A172 (cell line): ENCODE measurements at places on chromosomes 4 and X.
A peak's percentile ranks its signal among the peaks of the same experiment; 100 is the strongest.

GRCh38 chr4:108601532-108601931, 18.8 kb upstream of the RPL34 start:
- DNase-seq, result no peak

- DNase-seq, result no peak
Measured at GRCh38 chr4:158681629-158682028, 9.5 kb downstream of the ETFDH start.

DNA sequence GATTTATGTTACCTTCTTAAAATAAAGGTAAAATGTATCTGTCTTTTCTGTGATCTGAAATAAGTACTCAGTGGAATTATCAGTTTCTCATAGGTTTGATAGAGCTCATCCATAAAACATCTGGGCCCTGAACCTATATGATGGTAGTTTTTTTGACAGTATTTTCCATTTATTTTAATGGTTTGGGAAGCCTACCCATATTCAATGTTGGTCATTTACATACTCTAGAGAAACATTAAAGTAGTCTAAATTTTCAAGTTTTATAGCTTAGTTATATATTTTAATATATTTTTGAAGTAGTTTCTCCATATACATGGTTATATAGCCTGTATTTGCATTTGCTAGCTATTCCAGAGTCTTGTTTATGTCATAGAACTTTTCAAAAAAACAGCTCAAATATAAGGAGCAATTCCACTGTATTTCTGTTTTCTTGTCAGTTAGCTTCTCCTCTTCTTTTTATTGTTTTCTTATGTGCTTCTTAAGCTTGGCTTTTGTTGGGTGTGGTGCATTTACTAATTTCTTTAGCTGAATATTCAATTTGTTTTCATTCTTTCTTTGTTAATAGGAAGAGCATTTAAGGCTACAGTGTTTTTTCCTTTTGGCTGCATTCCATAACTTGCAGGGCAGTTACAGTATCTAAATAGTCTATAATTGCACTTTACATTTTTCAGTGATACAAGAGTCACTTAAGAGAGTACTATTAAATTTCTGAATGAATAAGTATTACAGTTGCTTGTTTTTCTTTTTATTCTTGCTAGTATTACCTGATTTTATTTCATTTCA, 181.4 kb downstream of the DKK2 start:
- DNase-seq, result no peak

DNA sequence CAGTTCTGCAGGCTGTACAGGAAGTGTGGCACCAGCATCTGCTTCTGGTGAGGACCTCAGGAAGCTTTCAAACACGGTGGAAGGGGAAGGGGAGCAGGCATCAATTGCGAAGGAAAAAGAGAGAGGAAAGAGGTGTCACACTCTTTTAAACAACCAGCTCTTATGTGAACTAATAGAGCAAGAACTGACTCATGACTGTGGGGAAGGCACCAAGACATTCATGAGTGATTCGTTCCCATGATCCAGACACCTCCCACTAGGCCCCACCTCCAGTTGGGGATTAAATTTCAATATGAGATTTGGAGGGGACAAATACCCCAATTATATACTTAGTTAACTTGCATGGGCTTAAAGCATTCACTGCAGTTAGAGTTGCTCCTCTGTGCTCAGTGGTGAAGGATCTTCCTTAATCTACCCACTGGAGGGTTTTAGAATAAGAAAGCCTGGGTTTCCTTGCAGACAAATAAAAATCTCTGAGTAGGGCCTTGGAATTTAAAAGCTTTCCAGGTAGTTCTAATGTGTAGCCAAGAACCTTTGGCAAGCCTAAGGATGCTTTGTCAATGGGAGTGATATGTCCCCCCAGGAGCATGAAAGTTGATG, 60.0 kb downstream of the SYNPO2 start:
- no peak for DNase-seq

DNA sequence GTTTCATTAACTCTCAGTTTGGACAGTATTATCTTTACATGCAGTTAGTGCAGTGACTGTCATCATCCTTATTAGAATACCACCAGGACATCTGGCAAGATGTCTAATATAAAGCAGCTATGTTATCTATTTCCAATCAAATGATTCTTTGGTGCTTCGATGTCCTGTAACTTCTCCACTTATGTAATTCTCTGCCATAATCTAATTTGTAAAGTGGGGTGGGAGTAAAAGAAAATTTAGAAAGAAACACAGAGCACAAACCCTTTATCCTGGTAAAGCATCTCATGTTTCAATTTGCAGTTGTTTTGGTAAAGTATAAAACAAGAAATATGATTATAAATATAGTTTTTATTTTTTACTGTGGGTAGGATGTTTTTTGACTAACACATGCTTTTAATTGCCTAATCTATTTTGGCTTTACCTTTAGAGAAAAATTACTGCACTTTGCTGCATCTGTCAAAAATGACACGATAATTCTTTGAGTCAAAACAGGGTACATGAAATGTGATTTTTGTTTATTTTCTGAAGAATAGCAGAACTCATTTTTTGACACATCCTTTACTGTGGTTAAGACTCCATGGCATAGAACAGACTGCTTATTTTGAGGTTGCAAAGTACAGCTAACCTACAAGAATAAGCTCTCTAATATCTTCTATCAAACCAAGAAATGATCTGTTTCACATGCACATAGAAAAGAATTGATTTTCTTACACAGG, 382.9 kb downstream of the RPA4 start:
- DNase-seq, result no peak

- DNase-seq, result no peak
Measured at GRCh38 chr4:24519649-24520048, 64.7 kb downstream of the DHX15 start.

GRCh38 chr4:48129307-48130014, 4.6 kb downstream of the TXK start:
- DNase-seq, result no peak

- peak; percentile 63 for DNase-seq
Measured at GRCh38 chr4:186726426-186727168, 2.9 kb upstream of the FAT1 start.

GRCh38 chrX:3244955-3245354, 101.5 kb downstream of the MXRA5 start:
- peak; percentile 19 for DNase-seq

- DNase-seq, result no peak
Measured at GRCh38 chr4:133584714-133585113, 435.6 kb downstream of the PCDH10 start.

- no peak for DNase-seq
Measured at GRCh38 chr4:128837679-128838078, 28.2 kb downstream of the JADE1 start.

GRCh38 chrX:10095698-10096432, 60.9 kb upstream of the CLCN4 start:
- DNase-seq, result no peak

DNA sequence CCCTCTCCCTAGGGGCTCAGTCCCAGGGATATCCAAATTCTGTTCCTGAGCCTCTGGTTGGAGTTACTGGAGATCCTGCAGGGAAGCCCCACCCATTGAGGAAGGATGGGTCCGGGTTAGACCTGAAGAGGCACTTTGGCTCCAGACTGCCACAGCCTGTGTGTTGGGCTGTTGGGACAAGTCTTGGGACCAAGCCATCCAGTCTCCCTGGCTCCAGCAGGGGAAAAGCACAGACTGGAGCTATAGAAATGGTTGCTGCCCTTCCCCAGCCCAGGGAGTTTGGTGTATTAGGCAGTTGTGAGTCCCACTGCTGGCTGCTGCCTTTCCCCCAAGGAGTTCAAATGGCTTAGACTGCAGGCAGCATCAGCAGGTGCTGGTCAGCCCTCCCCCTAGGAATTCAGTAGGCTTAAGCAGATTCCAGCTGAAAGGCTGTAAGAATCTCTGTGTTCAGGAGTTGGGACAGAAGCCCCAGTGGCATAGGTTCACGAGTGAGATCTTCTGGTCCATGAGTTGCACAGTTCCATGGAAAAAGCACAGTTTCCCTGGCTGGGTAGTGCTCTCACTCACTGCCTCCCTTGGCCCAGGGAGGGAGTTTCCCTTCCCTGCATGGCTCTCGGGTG, 344.0 kb upstream of the EPHA5 start:
- DNase-seq, result peak; percentile 6

- DNase-seq, result no peak
Measured at GRCh38 chrX:41001327-41001726, 83.9 kb upstream of the USP9X start.

DNA sequence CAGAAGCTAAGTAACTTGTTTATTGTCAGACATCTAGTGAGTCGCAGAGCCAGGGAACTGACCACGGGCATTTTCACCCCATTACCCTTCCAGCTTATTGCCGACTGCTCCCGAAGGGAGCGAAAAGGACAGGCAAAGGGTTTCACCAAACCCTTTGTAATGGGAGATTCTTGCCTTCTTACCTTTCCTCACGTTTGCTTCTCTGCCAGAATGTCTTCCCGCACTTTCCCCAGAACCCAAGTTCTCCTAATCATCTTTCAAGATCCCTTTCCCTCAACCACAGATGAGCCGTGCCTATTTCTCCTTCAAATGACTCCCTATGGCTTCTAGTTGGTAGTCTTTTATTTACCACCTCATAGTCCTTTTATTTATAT, 520 bp upstream of the SRP72 start:
- DNase-seq, result no peak

GRCh38 chr4:138602664-138603063, 360.5 kb upstream of the SLC7A11 start:
- DNase-seq, result peak; percentile 66

DNA sequence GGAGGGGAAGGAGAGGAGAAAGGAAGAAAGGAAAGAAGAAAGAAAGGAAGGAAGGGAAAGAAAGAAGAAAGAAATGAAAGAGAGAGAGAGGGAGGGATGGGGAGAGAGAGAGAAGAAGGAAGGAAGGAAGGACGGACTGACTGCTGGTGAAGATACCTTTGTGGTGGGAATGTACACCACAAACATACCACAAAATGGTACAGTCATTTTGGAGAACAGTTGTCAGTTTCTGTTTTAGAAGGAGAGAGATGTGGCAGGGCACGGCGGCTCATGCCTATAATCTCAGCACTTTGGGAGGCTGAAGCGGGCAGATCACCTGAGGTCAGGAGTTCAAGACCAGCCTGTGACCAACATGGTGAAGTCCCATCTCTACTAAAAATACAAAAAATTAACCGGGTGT, 40.0 kb upstream of the SHISA3 start:
- DNase-seq, result no peak

DNA sequence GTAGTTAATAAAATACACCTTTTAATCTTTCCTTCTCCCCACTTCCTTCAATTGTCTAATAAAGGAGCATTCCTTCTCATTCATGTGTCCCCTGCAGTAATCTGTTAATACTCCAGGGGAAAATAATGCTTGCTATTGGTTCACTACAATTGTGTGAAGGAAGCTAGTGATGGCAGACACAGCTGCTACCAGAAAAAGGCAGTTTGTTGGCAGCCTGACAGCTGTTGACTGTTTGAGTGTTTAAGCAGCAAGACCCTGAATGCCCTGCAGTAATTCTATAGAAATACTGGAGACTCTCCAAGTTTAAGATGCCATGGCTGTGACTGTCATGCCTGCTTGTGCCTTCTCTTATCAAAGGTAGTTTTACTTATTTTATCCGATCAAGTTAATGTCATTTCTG, 359.5 kb downstream of the C4orf33 start:
- no peak for DNase-seq

- no peak for DNase-seq
Measured at GRCh38 chr4:147336252-147336651, 144.6 kb upstream of the EDNRA start.

GRCh38 chr4:169199184-169199583, 71.6 kb downstream of the SH3RF1 start:
- no peak for DNase-seq

GRCh38 chrX:632366-633042, 1.9 kb downstream of the SHOX start:
- DNase-seq, result no peak

GRCh38 chr4:119130365-119131065, 5.1 kb upstream of the MYOZ2 start:
- no peak for DNase-seq

- DNase-seq, result no peak
Measured at GRCh38 chrX:23840674-23841073, 57.7 kb downstream of the SAT1 start.

DNA sequence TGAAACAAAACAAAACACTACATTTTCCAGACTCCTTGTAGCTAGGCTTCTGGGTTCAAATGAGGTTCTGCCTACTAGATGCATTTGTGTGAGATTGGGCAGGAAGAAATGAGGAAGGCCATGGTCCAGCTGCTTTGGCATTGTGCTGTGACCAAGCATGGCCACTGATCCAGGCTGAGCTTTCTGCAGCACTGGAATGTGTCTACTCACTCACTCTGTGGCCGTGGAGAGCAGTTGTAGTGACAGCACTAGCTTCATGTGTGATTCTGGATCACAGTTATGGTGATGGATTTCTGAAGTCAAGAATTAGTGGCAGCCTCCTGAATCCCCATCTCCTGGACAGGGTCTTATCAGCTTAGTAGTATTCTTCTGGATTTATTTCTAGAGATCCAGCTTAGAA, 358.9 kb downstream of the GPAT3 start:
- no peak for DNase-seq

GRCh38 chr4:134708026-134708425, 506.4 kb upstream of the PABPC4L start:
- DNase-seq, result no peak

DNA sequence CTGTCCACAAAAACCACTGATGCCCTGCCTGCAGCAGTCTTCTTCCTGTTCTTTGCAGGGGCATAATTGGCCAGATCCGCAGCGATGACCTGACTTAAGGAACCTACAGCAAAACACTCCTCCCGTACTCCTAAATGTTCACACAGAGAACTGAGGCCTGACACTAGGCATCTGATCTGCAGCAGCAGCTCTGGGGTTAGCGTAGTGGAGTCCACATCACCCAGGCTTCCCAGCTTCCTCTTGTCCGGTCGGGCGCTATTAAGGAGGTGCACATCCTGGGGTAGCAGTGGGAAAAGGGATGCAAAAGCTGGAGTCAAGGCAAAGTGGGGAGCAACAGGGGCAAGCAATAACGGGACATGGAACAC, 758 bp downstream of the SCFD2 start:
- DNase-seq, result peak; percentile 4

DNA sequence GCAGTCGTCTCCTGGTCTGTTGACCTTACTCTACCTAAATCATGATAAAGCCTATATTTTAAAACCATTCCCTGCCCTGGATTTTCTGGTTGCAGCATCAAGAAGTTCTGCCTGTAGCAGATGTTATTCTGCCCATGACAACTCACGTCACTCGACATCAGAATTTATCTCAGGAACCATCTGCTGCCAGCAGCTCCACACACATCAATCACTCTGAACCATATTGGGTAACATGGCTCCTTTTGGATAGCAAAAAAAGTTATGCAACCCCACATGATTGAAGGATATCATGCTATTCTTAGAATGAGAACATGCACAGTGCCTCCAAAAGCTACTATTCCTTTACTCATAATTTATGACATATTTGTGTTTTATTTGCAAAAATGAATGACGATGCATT, 341.4 kb downstream of the DHRSX start:
- DNase-seq, result no peak

- no peak for DNase-seq
Measured at GRCh38 chrX:38108364-38108763, 102.0 kb downstream of the SYTL5 start.

DNA sequence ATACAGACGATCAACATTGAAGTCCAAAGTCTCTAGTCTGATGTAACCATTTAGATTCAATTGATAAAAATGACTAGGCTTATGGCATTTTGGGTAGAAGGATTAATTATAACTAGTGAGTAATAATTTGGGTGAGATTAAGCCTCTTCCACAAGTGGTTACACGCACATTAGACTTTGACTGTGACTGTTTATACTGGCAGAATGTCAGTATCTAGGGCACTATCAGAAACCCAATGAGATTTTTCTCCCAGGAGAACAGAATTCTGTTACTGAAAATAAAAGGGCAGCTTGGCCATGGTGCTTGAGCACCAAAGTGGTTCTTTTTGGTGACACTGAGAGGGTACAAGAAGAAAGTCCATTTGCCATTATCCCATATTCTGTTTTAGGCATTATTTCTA, 3.3 kb downstream of the PLS3 start:
- no peak for DNase-seq

- no peak for DNase-seq
Measured at GRCh38 chr4:877502-877901, 51.6 kb upstream of the CPLX1 start.
